ENCODE measurements at places on chromosomes 3 and 15.

GRCh38 chr3:128262457-128262856, 109.2 kb downstream of the EEFSEC start:
- no peak for DNase-seq

- no peak for DNase-seq
These were observed 1.3 kb downstream of the B3GALNT1 start for GRCh38 chr3:161103776-161104385.

DNA sequence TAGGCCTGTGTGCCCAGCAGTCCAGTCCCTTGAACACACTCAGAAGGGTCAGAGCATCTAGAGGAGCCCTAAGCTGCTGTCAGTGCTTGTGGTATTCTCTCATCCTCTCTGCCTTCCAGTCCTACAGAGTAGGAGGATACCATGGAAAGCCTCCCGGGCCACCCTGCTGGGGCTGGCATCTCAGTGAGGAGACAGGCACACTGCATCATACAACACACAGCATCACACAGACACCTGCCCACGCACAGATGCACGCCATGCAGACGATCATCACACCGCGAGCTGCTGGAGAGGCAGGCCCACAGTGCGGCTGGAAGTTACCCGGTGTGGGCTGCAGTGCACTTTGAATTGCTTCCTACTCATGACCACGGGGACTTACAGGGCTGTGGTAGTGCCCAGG, 15.2 kb downstream of the GABRA5 start:
- DNase-seq = no peak

GRCh38 chr15:99732751-99733267, 428 bp downstream of the LYSMD4 start:
- DNase-seq = no peak

- no peak for DNase-seq
These were observed 866.4 kb downstream of the PLOD2 start for GRCh38 chr3:145294572-145294971.
